ENCODE measurements at places on chromosomes 13 and 19. TPM values are rescaled to one million over a fixed set of nuclear protein-coding genes. Genes with fewer than 3 reads are reported as not detected.
A peak's percentile ranks its signal among the peaks of the same experiment; 100 is the strongest.

DNA sequence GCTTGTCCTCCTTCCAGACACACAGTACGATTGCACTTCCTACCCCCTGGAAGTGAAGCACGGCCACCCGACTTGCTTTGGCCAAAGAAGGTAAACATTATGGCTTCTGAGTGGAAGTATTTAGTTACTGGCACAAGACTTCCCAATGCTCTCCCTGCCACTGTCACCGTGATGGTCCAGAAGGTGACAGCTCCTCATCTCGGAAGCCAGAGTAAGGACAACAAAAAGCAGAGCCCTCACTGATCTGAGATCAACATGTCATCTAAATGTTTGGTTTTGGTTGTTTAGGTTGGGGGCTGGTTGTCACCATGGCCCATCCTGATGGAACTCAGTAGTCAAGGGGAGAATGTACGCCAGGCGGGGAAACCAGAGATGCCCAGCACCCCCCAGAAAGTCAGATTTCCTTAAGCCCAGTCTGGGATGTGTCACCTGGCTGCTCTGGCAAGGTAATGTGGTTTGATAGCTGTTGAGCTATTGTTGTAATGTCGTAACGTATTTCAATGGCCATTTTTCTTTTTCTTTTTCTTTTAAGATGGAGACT lies 170.1 kb upstream of the ZNF536 start:
- DNase-seq, result no peak

DNA sequence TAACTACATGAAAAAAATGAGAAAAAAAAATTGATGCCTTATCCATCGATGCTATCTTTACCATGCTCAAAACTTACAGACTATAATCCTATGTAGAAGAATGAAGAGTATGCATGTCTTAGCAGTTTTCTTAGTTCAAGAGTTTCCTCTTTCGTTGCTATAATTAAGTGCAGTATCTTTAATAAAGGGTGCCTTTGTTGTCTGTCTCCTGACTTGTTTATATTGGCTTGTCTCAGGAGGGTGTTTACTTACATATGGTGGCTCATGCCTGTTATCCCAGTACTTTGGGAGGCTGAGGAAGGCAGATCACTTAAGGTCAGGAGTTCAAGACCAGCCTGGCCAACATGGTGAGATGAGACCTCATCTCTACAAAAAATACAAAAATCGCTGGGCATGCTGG lies 44.3 kb downstream of the MTMR6 start:
- no peak for DNase-seq

DNA sequence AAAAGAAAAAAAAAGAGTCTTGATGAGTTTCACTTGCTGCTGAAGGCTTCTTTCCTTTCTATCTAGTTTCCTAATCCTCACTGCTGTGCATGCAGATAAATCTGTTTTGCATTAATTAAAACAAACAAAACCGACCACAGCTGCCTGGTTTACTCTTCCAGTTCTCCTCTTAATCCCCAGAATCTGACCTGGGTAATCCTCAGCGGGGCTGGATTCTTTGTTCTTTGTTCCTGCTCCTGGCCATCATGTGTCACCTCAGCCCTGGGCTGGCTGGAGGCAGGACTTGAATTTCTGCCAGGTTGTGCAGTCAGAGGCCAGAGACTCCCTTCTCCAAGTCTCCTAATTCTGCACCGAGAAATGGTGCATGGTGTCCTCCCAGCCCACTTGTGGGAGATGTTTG lies 52.2 kb upstream of the CYP4F8 start:
- no peak for DNase-seq

GRCh38 chr19:41476583-41476982 lies 33.6 kb downstream of the ERICH4 start:
- DNase-seq, result no peak

DNA sequence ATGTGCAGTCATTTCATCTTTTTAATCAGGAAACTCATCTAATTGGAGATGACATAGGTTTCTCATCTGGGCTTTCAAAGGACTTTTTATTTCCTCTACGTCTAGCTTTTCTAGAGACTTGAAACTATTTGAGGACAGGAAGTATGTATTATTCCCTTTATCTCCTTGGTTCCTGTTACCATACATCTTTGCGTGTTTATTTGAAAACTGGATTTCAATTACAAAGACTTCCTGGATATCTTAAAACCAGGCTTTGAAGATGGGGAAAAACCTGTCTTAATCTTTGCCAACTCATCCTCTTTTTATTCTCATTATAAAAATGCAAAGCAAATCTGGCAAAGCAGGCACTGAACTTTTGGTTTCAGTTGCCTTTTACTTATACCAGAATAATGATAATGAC lies 130.5 kb downstream of the LMO7 start:
- no peak for DNase-seq

GRCh38 chr13:78576261-78576660 lies 27.1 kb downstream of the POU4F1 start:
- no peak for DNase-seq

- DNase-seq, result no peak
Observed at GRCh38 chr19:38417544-38418506, 8.2 kb downstream of the RASGRP4 start.

DNA sequence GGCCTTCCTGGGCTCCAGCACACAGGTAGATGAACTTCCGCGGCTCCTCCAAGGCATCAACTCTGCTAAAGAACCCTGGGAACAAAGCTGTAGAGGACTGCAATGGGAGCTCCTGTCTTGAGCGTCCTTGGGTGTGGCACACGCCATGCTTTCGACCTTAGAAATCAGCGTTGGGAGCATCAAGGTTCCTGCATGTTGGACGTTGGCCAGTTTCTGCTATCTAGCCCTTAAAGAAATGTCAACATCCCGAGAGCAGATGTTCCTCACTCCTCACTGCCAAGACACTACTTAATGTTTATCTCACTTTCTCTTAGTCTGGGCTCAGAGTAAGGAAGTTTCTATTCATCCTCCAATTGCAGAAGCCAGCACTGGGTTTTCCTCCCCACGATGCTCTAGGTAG lies 70.6 kb upstream of the MEDAG start:
- peak; percentile 36 for DNase-seq

- DNase-seq, result no peak
Observed at GRCh38 chr19:28003543-28003942, 1209.4 kb downstream of the UQCRFS1 start.

- DNase-seq, result no peak
Observed at GRCh38 chr13:41561170-41561569, 103.8 kb downstream of the RGCC start.

DNA sequence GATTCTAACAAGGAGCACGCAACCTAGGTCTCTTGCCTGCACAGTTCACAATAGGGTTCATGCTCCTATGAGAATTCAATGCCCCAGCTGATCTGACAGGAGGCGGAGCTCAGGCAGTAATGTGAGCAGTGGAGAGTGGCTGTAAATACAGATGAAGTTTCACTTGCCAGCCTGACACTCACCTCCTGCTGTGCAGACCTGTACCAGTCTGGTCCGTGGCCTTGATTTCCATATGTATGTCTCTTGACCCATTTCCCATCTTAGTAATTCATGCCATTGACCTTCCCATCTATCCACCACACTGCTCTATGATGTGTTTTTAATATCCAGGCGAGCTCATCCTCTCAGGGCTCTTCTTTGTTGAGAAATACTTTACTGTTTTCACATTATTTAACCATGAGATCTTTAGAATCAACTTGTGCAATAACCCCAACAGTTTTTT lies 95.2 kb downstream of the LRCH1 start:
- no peak for DNase-seq

- no peak for DNase-seq
Observed at GRCh38 chr19:16222806-16223205, 25.1 kb downstream of the AP1M1 start.

GRCh38 chr19:47609906-47610894 lies 1.3 kb downstream of the BICRA start:
- no peak for DNase-seq

GRCh38 chr13:113452942-113453901 lies at the start of gene ADPRHL1:
TSS of gene ADPRHL1 (minus strand) at chr13:113453488. CDS start at chr13:113453437, 51 bp downstream.
- DNase-seq, result no peak

F2RL3 gene
- total RNA-seq, result 0.36 TPM

LILRB3 gene
- 5.9 TPM for total RNA-seq

PRRG2 gene
- 8.1 TPM for total RNA-seq

TEX101 gene
- not detected for total RNA-seq

LGALS4 gene
- total RNA-seq, result 0.91 TPM

SBSN gene
- 4.9 TPM for total RNA-seq

TNNT1 gene
- 87.9 TPM for total RNA-seq

SOX1 gene
- not detected for total RNA-seq
